Aorta (tissue), 5 donors: ENCODE measurements at places on chromosomes 1 and 21. TPM values are rescaled to one million over a fixed set of nuclear protein-coding genes. Genes with fewer than 3 reads are reported as not detected.

DNA sequence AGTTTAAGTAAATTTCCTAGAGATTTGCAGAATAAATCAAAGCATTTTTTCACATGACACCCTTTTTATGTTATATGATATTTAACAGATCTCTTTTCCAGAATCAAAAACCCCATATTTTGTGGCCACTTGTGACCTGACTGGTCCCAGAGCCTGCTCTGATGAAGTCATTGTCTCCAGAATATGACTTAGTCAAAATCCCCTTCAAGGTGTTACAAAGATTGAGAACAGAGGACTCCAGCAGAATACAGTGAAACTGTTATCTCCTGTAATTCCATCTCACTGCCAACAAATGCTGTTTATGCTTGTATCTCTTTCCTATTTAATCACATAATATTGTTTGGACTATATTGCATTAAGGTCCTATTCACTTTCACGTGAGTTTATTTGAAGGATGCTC is 25.6 kb downstream of the RGS1 start:
- DNase-seq = no peak

The VASH2 gene
- 0.29 TPM for total RNA-seq

- DNase-seq = no peak
Measured at GRCh38 chr1:241411776-241412338, 54.9 kb upstream of the RGS7 start.

DNA sequence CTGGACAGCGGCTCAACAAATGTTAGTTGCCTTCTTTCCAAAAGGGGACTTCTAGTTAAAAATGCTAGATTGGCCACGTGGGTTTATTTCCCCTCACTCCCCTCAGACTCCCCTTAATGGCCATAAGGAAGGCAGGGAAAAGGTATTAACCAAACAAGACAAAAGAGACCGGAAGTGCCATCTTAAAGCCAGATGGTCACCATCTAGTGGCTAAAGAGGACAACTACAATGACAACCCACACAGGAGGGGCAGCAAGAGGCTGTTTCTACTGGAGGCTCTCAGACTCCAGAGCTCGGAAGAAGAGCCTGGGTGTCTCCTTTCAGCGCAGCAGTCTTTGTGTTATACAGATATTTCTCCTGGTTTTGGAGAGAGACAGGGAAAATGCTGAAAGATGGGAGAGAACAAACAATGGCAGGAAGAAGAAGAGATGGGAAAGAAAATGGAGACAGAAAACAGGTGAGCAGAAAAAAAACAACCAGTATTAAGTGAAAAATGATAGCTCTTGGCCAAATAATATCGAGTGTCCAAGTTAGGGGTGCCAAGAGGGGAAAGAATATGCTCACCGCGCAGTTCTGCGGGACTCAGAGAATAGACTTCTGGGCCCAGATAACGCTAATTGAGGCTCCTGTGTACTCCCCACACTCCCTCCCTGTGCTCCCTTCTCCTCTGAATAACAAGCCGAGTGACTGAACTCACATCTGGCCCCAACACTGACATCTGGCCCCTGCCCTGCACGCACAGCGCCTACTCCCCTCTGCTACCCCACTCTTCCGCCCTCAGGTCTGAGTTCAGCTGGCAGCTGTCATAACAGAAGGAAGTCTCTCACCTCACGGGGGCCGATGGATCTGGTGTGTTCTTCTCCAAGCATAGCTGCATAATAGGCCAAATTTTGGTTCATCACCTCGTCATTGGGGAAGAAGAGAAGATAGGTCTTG is 9.6 kb downstream of the P3H1 start:
- peak; percentile 31 for DNase-seq

DNA sequence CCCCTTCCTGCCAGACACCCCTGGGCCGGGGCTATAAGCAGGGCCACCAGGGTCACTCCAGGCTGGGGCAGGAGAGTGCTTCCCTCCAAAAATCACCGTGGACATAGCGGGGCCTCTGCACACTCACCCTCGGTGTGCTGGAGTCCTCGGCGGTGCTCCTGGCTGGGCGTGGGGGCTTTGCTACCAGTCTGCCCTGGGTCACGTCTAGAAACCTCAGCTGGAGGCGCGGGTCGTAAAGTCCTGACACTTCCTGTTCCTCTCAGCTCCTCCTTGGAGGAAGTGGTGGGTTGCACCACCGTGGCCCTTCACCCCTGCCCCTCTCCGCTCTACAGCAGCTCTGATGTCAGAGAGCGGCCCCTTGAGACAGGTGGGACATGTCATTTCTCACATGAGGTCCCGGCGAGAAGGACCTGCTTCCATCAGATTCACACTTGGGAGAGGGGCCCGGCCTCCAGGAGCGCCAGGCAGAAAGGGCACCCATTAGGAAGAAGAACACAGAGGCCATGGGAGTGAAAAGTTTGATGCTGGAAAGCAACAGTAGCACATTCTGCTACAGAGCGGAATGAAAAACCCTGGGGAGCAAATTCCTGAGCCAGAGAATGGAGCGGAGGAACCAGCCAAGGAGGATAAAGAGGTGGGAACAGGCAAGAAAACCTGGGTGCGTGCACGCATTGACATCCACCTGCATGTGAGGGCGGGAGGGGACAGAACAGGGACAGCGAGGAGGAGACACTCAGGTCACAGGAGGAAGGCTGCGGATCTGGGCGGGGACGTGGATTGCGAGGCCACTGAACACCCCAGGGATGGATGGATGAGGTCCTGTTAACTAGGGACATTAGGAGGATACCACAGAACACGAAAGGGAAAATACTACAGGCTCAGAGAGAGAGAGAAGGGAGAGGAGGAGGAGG is at the start of gene ITGB2:
ITGB2 (minus strand) TSS at position 206 of the 911 bp plus-strand sequence. CDS start 10,117 bp downstream, outside the sequence.
- DNase-seq = peak; percentile 81

The FBXO42 gene
- total RNA-seq = 33.3 TPM

The CALML6 gene
- total RNA-seq = not detected

DNA sequence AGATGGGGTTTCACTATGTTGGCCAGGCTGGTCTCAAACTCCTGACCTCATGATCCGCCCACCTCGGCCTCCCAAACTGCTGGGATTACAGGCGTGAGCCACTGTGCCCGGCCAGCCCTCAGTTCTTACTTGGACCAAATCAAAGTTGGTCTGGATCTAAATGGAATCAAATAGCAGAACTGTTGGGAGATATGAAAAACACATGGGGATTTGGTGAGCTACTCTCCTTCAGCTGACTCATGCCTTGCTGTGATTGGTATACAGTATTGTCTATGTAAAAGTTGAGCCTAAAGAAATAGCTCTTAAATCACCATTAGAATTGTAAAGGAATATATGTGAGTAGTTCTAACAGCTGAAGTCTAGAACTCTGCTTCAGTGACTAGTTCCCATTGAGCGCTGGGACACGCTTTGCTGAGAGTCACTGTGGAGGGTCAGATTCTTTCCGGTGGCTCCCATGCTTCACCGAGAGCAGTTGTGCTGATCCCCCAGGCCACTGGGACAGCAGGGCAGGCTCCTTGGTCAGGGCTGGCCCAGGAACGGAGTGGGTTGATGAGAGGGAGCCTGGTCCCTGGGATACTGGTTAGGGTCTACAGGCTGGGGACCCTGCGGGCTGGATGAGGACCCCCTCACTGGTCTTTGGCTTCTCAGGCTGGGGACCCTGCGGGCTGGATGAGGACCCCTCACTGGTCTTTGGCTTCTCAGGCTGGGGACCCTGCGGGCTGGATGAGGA is 14.0 kb downstream of the PKNOX1 start:
- no peak for DNase-seq

GRCh38 chr1:156599811-156600210 is 1.5 kb downstream of the GPATCH4 start:
- no peak for DNase-seq

- no peak for DNase-seq
Measured at GRCh38 chr1:73034271-73034670, 751.9 kb upstream of the NEGR1 start.

DNA sequence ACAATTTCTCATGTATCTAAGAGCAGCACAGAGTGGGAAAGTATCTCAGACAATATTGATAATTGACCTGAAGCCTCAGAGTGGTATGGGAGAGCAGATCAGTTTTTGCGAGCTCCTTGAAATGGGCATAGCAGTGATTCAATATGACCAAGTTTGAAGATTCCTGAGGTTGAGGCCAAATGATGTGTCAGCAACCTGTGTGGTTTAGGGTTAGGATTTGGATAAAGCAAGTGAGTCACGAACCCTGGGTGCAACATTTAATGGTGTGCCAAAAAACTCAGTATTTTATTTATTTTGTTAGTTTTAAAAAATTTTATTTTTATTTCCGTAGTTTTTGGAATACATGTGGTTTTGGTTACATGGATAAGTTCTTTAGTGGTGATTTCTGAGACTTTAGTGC is 92.5 kb upstream of the C21orf91 start:
- no peak for DNase-seq

The NFASC gene
- total RNA-seq = 36.2 TPM

The PLXNA2 gene
- total RNA-seq = 37.3 TPM

- DNase-seq = no peak
Measured at GRCh38 chr1:84350550-84350949, 47.7 kb upstream of the DNASE2B start.

DNA sequence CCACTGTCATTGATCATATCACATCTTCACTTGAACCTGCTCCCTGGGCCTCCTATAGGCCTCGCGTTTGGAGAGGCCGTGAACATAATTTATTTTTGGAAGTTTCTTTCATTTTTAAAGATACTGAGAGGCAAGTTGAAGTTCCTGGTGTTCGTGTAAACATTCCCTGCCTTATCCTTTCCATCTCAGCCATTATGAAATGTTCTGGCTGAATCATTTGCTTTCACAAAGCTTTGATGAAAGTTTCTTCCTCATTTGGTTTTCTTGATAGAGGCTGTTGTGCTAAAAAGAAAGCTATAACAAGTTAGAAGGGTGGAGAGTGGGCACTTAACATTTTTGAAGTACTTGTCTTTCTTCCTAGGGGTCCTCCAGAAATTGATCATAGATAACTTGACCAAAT is 15.5 kb downstream of the CAMTA1 start:
- DNase-seq = no peak

- no peak for DNase-seq
Measured at GRCh38 chr1:83741348-83741747, 257.6 kb downstream of the TTLL7 start.

The TINAGL1 gene
- total RNA-seq = 506 TPM

- no peak for DNase-seq
Measured at GRCh38 chr1:2316451-2316961, 74.8 kb downstream of the MORN1 start.
